ENCODE measurements at places on chromosomes 4 and X. TPM values are rescaled to one million over a fixed set of nuclear protein-coding genes. Genes with fewer than 3 reads are reported as not detected.

- DNase-seq: no peak
Observed at GRCh38 chr4:141036786-141037185, 96.5 kb downstream of the RNF150 start.

DNA sequence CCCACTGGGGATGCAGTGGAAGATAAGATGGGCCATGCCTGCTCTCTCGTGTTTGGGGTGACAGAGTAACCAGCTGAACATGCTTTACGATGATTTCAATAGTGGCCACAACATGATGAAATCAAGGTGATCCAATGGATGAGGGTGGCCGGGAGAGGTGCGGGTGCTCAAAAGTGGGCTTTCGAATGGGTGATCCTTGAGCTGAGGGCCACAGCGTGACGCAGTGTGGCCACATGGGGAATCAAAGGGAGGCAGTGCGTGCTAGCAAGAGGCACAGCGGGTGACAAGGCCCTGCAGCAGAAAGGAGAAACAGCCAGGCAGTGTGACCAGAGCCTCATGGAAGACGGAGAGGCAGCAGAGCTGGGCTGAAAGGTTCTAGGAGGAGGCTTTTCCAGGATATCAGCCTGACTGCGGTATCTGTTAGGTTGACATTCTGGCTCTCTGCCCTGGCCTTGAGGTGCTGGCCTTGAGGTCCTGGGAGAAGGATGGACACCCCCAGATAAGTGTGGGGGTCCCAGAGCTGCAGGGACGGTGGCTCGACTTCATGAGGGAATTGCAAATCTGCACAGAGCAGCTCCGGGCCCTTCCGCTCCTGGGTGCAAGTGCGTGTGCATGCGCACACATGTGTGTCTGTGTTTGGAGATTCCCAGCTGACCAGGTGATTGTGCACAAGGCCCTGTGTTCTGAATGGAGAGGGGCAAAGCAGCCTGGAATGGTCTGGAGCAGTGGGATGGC, 38.0 kb upstream of the GPR78 start:
- DNase-seq: no peak

DNA sequence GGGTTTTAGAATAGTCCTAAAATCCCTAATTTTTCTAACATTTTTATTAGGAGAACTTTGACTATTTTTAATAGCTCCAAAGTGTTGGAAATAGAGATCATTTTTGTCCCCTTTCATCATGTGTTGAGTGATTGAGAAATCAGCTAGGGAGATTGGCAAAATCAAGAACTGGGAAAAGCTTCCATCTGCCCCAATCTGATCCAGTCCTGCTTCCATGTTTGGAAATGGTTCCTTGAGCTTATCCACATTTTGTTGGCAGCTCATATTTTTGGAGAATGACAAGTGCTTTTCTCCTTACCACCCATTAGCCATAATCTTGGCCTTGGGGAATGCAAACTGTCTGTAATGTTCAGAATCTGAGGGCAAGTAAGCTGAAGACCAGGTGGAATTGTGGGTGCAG, 73.9 kb downstream of the SYNPO2 start:
- DNase-seq: no peak

DNA sequence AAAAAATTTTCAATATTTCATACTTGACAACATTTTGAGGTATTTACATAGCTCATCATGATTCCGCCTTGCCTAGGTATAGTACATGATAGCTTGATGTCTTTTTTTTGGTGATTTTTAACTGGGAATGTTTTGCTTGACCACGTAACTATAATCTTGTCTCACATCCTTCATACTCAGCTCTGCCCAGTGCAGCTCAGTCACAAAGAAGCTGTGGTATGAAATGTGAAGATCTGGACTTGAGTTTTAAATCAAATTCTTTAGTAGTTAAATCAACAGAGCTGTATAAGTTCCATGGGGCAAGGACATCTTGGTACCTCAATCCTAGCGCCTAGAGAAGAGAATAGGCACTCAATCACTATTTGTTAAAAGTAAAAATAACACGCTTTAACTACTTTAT, 276.3 kb upstream of the DKK2 start:
- DNase-seq: no peak

DNA sequence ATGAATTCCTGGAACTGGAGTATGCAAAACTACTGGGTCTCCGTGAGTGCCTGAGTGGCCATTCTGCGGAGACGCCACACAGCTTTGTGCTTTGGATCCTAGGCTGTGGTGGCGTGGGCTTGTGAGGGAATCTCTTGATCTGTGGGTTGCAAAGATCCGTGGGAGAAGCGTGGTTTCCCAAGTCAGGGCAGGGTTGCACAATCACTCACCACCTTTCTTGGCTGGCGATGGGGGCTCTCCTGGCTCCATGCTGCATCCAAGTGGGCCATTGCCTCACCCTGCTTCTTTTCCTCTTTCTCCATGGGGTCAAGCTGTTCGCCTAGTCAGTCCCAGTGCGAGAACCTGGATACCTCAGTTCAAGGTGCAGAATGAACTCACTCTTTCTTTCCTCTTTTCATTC, 62.5 kb downstream of the SLAIN2 start:
- no peak for DNase-seq

DNA sequence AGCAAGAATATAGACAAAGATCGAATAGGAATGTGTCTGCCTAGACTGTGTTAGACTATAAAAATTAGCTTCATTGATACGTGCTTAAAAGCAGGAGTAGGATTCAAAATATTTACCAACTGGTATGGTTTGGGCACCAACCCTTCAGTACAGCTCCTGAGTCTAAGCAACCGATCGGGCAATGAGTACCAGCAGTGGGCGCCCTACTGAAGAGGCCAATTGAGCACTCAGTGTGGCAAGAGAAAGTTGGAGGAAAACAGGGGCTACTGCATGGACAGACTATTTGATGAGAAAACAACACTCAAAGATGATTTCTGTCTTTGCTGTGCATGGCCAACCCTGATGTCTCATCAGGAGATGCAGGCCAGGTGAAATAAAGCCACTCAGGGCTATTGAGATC, 176.0 kb upstream of the NWD2 start:
- DNase-seq: no peak

DNA sequence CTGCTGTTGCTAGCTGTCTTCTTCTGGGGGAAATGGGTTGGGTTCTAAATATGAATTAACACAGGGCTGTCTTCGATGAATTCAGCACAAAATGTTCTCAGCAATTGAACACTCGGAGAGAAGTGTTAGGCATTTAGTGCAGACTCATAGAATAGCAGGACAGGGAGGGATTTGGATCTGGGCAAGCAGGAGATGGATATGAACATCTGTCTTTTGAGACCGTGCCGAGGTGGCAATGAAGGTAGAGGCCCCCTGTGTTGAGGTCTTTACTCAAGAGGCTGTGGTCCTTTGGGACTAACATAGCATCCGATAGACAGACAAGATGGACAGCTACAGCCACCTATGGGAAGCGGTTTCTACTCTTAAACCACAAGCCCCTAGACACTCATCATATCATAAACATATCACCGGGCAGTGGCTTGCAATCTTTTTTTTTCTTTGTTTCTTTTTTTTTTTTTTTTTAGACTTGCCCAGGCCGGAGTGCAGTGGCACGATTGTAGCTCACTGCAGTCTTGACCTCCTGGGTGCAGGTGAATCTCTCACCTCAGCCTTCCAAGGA, 6.7 kb downstream of the CD99 start:
- no peak for DNase-seq

DNA sequence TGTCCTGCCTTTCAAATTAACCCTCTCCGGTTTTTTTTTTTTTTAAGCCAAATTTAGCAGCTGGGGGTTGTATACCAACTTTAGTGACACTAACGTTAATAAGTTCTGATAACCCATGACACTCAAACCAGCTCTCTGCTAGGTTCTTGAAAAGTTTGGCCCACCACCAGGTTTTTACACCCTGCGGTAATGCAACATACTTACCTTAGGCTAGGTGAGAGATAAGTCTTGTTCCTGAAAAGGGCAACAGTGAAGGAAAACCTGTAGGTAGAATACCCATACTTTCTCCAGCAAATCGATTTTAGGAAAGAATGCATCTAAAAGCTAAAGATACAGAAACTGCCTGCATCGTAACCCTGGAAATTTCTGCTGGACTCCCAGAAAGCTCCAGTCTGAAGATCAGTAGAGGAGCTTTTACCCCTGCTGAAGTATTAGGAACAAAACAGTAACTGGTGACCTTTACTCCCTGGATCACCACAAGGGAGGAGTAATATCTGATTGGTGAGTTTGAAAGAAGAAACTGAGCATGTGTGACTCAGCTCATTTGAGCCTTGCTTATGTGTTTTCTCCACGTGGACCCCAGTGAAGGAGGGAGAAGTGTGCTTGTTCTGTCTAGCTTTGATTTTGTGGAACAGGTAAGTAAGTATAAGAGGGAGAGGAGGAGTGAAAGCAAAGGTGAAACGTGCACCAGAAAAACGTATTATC, 34.4 kb upstream of the COX18 start:
- no peak for DNase-seq

- DNase-seq: no peak
Observed at GRCh38 chr4:17722356-17722700, 59.1 kb downstream of the FAM184B start.

GRCh38 chr4:52059372-52059771, 8.3 kb downstream of the SPATA18 start:
- DNase-seq: peak; percentile 71

GRCh38 chrX:102684772-102685520, 27.3 kb upstream of the GPRASP2 start:
- DNase-seq: no peak

- no peak for DNase-seq
Observed at GRCh38 chr4:82901183-82901718, 716 bp downstream of the THAP9 start.

DNA sequence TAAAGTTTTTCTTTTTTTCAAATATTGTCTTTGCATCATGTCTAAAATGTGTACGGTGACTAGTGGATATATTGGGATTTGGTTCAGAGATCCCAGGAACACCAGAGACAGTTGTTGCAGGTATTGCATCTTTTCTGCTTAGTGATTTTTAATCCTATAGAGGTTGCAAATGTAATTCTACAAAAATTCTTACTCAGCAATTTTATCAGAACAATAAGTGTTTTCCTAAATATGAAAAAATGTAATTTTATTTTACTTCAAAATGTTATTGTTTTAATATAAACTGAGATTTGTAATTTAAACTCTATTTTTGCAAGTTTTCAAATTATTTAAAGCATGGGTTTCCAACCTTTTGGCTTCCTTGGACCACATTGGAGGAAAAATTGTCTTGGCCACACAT, 8.2 kb downstream of the ZNF718 start:
- no peak for DNase-seq

GRCh38 chrX:9378980-9379696, 85.7 kb upstream of the TBL1X start:
- DNase-seq: no peak

DNA sequence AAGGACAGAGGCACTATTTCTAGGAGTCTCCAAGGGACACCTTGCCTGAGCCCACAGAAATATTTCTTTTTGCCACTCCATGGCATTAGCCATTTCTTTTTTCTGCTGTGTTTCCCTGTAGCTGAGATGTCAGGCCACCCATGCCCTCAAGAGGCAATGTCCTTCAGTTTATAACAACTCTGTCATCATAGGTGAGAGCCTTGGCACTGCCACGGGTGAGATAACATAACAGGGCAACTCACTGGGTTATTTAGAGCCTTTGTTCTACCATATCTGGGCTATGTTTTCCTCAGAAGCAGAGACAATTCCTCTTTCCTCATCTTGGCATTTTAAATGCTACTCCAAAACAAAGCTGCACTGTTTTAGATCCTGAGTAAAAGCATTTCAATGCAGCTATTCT, 99.9 kb upstream of the MAOA start:
- DNase-seq: no peak

DNA sequence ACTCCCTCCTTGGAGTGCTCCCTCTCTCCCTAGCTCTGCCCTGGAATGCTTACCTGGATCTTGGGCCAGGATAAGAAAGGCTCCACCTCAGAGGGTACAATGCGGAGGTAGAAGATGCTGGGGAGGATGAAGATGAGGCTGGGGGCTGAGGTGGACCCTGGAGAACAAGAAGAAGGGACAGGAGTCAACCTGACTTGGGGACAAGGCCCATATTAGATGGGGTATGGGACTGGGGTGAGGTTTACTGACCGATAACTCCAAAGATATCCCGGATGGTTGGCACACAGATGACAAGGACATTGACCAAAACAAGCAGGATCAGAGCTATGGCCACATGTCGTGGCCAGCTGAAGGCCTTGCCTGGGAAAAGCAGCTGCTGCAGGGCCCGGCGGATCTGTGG, 10.6 kb downstream of the SLC38A5 start:
- no peak for DNase-seq

GRCh38 chr4:24980740-24981139, 50.0 kb downstream of the LGI2 start:
- DNase-seq: no peak

- no peak for DNase-seq
Observed at GRCh38 chr4:37673538-37674192, 12.5 kb downstream of the RELL1 start.

- no peak for DNase-seq
Observed at GRCh38 chr4:98996765-98997068, 1.2 kb downstream of the METAP1 start.

- no peak for DNase-seq
Observed at GRCh38 chr4:109979920-109980717, 67.4 kb downstream of the EGF start.

GRCh38 chr4:11368701-11369115, 60.0 kb downstream of the HS3ST1 start:
- no peak for DNase-seq

DNA sequence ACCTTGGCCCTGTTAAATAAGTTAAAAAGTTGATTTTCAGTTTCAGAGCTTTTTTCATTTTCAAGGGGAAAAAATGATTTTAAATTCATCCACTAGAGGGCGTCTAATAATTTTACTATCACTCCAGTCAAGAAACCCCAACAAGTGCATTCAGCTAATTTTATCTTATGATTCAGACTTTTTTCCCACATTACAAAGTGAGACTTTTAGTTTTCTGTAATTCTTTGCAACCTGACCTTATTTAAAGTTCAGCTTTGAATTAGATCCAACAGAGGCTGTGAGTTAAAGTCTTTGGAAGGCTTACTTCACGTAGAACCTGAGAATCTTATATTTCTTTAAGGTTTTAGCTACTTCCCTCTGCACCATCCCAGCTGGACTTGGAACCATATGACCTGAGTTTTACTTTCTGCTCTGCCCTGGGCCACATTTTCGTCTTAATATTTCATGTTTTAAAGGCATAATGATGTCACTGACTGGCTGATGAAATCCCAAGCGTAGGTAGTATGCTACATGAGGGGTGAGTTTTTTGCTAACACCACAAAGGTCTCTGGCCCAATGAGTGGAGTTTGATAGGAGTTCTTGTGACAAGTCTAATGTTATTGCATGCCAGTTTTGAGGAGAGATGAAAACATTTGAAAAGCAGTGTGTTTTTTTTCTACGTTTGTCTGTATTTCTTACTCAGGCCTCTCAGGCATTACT, 7.2 kb downstream of the GNRHR start:
- DNase-seq: no peak

The KLHL4 gene
- 13.9 TPM for total RNA-seq

The TCEANC gene
- total RNA-seq: 1.3 TPM

The NPNT gene
- 2.1 TPM for total RNA-seq

The CFAP99 gene
- not detected for total RNA-seq

The EREG gene
- 4.0 TPM for total RNA-seq

The NAA11 gene
- total RNA-seq: not detected

The F11 gene
- not detected for total RNA-seq

The F8A2 gene
- total RNA-seq: not detected

The GRIA2 gene
- 0.23 TPM for total RNA-seq

The MAGEE2 gene
- total RNA-seq: not detected

The MAOB gene
- 0.19 TPM for total RNA-seq

The CACNA1F gene
- total RNA-seq: not detected

The PAGE2B gene
- not detected for total RNA-seq

The IL15 gene
- total RNA-seq: 4.2 TPM

The ETDA gene
- total RNA-seq: not detected

The KCND1 gene
- total RNA-seq: 0.78 TPM

The NDNF gene
- total RNA-seq: not detected

The OGT gene
- total RNA-seq: 50.8 TPM
